ENCODE measurements at places on chromosomes 3 and 15.

DNA sequence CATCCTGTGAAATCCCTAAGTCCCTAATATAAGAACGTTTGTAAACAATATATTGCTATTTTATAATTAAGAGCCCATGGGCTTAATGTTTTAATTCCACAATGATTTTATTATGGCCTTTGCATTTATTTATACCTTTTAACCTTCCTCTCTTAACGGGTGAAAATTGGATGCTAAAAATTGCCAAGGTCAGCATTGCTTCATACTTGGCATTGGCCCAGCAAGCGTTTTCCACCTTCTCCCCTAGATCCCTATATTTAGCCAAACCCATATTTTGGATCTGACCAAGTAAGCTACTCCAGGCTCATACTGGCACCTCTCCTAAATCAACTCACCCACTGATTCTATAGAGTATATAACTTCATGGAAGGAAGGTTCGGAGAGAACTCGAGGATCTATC is 188.0 kb upstream of the NR2F2 start:
- DNase-seq, result no peak

DNA sequence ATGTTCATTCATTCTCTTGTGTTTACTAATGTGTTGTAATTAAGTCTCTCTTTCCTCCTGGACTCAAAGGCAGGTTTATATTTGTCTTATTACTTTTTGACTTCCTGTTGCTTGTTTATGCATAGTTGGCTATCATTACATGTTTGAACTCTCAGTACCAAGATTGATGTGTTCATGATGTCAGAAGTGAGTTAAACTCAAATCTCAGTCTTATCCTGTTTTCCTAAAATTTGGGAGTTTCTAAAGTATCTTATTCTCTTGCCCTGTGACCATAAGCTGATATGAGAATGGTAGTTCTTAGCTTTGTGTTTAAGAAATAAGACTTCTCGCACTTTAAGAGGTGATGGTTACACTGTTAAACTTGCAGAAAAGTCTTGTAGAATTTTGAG is 5.2 kb downstream of the GLCE start:
- DNase-seq, result no peak

DNA sequence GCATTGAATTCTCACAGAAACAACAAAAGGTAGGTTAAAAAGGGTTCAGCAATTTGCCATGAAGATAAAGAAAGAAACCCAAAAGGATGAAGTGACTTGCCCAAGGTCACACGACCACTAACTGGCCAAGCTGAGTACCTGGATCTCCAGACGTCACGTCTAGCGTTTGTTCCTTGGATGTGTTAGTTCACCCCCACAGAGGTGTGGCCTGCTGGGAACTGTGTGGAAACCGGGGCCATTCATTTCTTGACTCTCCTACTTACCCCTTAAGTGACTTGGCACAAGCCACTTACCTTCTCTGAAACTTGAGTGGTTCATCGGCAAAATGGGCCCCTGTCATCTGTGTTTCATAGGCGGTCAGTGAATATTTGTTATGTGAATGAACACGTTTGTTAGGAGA is 244.3 kb upstream of the SLCO3A1 start:
- DNase-seq, result no peak

DNA sequence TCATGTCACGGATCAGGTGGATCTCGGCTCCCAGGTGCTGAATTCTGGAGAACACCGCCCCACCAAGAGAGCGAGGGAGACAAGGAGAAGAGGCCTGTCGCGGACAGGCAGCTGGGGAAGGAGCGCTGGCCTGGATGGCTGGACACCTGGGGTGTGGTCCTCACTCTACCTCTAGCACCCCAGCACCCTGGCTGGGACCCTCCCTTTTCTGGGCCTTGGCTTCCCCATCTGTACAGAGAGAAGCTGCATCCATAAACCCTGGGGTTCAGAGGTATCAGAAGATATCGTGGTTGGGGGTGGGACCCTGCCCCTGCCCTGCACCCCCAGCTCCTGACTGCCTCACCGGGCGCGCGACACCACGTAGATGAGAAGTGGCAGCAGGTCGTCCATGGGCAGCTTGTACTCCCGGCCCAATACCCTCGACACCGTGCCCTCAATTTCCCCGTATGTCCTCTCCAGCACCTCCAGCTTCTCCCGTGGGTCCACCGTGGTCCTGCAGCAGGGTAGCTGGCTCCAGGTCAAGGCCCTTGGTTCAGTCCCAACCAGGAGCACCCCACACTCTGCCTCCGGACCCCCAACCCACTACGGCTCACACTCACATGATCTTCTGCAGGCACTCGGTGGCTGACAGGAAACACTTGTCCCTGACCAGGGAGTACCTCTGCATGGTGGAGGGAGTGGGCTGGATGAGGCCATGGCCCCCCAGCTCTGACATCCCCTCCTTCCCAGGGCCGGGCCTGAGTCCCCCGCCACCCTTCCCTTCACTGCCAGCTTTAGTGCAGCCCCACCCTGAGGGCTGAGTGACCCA is 21.7 kb downstream of the ALS2CL start:
- DNase-seq, result no peak

DNA sequence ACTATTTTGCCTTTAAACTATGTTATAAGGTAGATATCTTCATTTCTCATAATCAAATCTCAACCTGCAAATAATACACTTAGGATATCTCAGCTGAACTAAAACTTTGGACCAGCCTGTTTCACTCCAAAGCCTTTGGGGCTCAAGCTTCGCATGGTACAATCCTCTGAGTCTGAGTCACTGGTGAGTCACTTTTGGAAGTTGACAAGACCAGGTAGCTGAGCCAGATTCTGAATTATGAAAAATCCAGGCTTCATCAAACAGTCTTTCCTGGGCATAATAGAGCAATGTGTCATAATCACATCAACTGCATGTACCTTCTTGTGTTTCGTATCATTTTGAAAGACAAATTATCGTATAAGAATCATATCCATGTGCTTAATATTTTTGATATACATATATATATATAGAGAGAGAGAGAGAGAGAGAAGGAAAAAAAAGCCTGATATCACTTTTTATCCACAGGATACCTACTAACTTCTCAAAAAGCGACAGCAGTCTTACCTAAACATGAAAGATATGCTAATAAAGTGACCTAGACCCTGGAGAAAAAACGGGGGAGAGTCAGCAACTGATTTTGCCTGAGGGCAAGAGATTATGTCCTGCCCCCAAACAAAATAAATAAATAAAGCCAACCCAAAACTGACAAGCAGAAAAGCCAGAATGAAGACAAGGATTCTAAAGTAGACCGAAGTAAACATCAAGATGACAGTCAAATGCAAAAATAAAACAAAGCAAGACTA is 263.9 kb upstream of the TGFBR2 start:
- DNase-seq, result peak; percentile 71

- no peak for DNase-seq
Observed at GRCh38 chr3:14533457-14533958, 6.6 kb downstream of the GRIP2 start.

DNA sequence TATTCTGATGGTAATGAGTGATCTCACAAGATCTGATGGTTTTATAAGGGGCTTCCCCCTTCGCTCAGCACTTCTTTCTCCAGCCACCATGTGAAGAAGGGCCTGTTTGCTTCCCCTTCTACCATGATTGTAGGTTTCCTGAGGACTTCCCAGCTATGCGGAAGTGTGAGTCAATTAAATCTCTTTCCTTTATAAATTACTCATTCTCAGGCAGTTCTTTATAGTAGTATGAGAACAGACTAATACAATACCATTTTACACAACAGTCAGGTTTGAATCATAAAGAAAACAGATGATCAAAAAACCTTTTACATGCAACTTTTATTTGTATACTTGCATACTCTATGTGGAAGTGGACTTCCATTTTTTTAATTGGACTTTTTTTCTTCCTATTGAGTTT is 46.7 kb upstream of the CBLB start:
- no peak for DNase-seq

GRCh38 chr3:31016196-31016595 is 121.7 kb upstream of the GADL1 start:
- DNase-seq, result no peak

DNA sequence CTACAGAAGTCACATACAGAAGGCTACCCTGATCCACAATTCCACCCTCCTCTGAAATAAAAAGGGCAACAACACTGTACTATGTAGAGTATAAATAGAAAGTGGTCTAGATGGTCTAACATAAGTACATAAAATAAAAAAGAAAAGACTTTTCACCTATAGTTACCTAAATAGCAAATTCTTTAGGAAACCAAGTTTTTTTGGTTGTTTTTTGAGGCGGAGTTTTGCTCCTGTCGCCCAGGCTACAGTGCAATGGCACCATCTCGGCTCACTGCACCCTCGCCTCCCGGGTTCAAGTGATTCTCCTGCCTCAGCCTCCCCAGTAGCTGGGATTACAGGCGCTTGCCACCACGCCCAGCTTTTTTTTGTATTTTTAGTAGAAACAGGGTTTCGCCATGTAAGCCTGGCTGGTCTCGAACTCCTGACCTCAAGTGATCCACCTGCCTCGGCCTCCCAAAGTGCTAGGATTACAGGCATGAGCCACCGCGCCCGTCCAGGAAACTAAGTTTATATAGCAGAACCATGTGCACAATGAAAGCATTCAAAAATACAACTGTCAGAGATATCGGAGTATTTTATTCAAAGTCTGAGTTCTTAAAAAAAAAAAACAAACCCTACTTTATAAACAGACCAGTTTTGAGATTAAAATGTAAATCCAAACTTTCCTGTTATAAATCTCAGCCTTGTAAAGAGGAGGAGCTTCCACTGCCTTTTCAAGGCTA is 1.7 kb downstream of the SIN3A start:
- no peak for DNase-seq
